Osteoblast (primary cell): ENCODE measurements at places on chromosomes 1 and 21. TPM values are rescaled to one million over a fixed set of nuclear protein-coding genes. Genes with fewer than 3 reads are reported as not detected.

The FGR gene
- total RNA-seq, result 0.29 and 0.36 TPM in 2 replicates

The ZMYND12 gene
- 0.88 and 3.3 TPM in 2 replicates for total RNA-seq

The RHD gene
- not detected in 2 replicates for total RNA-seq

The LEMD1 gene
- total RNA-seq, result not detected in 2 replicates

The NLRP3 gene
- total RNA-seq, result 0.36 and 0.59 TPM in 2 replicates

The CPLANE2 gene
- total RNA-seq, result 9.4 and 14.1 TPM in 2 replicates

The MCOLN3 gene
- 4.0 and 4.7 TPM in 2 replicates for total RNA-seq

The FCGR1A gene
- 0.59 TPM in 1 of 2 replicates, not detected in the other for total RNA-seq

The NBPF12 gene
- total RNA-seq, result 9.8 and 13.0 TPM in 2 replicates

The LEFTY2 gene
- total RNA-seq, result not detected in 2 replicates

The FNDC5 gene
- total RNA-seq, result 0.36 TPM in 1 of 2 replicates, not detected in the other

The MX2 gene
- 12.4 and 14.5 TPM in 2 replicates for total RNA-seq

The NFIA gene
- 7.2 and 8.0 TPM in 2 replicates for total RNA-seq

The CD1E gene
- not detected in 2 replicates for total RNA-seq

The TMIGD3 gene
- total RNA-seq, result 0.29 TPM in 1 of 2 replicates, not detected in the other

The ZNF697 gene
- 6.5 and 8.8 TPM in 2 replicates for total RNA-seq

The OR2L3 gene
- under 0.01 TPM in 1 of 2 replicates, not detected in the other for total RNA-seq

The ARHGEF16 gene
- total RNA-seq, result not detected in 2 replicates

The DPT gene
- total RNA-seq, result 2.4 and 4.3 TPM in 2 replicates

The MYOG gene
- not detected in 2 replicates for total RNA-seq

The LMX1A gene
- total RNA-seq, result not detected in 2 replicates

The MAP3K7CL gene
- 15.6 and 19.9 TPM in 2 replicates for total RNA-seq

The PCSK9 gene
- total RNA-seq, result 3.5 and 6.5 TPM in 2 replicates

The RBP7 gene
- not detected in 2 replicates for total RNA-seq

The XCL2 gene
- not detected in 2 replicates for total RNA-seq

The CCDC185 gene
- total RNA-seq, result not detected in 2 replicates

The RGS13 gene
- total RNA-seq, result not detected in 2 replicates

The LACTBL1 gene
- under 0.01 TPM in 1 of 2 replicates, not detected in the other for total RNA-seq

The DIO1 gene
- not detected in 2 replicates for total RNA-seq

The HMGCS2 gene
- total RNA-seq, result not detected in 2 replicates

The CD5L gene
- not detected in 2 replicates for total RNA-seq

The BNIPL gene
- total RNA-seq, result under 0.01 and 1.2 TPM in 2 replicates

The MAB21L3 gene
- 0.29 and 0.36 TPM in 2 replicates for total RNA-seq

The WDR64 gene
- total RNA-seq, result not detected in 2 replicates

The CHIA gene
- not detected in 2 replicates for total RNA-seq

The NHLH2 gene
- total RNA-seq, result not detected in 2 replicates

The KIF17 gene
- total RNA-seq, result 0.29 and 0.36 TPM in 2 replicates

The ASCL5 gene
- total RNA-seq, result not detected in 2 replicates

The TAS1R3 gene
- under 0.01 TPM in 2 replicates for total RNA-seq

The FMO5 gene
- total RNA-seq, result 2.7 and 3.6 TPM in 2 replicates

The BEND5 gene
- total RNA-seq, result 0.72 and 1.2 TPM in 2 replicates

The TESK2 gene
- total RNA-seq, result 5.4 and 6.2 TPM in 2 replicates

The RGSL1 gene
- not detected in 2 replicates for total RNA-seq

The NBPF10 gene
- 5.1 and 6.2 TPM in 2 replicates for total RNA-seq

The KCNA3 gene
- not detected in 2 replicates for total RNA-seq

The HECTD3 gene
- 23.9 and 26.1 TPM in 2 replicates for total RNA-seq

The LCE1F gene
- not detected in 2 replicates for total RNA-seq

The ADARB1 gene
- total RNA-seq, result 19.5 and 28.9 TPM in 2 replicates

The MEX3A gene
- total RNA-seq, result 0.88 and 1.1 TPM in 2 replicates

The ATP1A2 gene
- 0.72 and 1.2 TPM in 2 replicates for total RNA-seq

The AQP10 gene
- total RNA-seq, result not detected in 2 replicates

The ITGB2 gene
- 13.3 and 15.2 TPM in 2 replicates for total RNA-seq

The OR2L2 gene
- under 0.01 TPM in 2 replicates for total RNA-seq

The PPP2R5A gene
- 21.4 and 24.8 TPM in 2 replicates for total RNA-seq

The AIRE gene
- total RNA-seq, result not detected in 2 replicates

The TSPEAR gene
- not detected in 2 replicates for total RNA-seq

The RXFP4 gene
- total RNA-seq, result not detected in 2 replicates
